NCI-H1092 (cell line): ENCODE measurements at places on chromosomes 3 and 15.

GRCh38 chr15:90478846-90479481, 50.8 kb upstream of the CRTC3 start:
- no peak for DNase-seq

DNA sequence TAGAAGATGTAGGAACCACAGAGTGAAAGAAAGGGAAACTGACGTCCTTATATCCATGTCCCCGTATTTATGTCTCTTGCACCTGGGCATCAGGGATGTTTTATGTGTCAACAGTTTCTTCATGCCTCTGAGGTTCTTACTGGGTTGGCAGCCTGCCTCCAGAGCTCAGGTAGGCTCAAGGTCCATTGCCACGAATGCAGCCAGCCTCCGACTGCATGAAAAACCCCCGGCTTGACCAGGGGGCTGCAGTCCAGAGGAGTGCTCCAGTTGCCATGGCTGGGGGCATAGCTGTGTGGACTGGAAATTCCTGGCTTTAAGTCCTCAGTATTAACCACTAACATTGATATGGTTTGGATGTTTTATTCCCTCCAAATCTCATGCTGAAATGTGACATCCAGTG, 2.8 kb upstream of the CSPG5 start:
- DNase-seq = no peak

DNA sequence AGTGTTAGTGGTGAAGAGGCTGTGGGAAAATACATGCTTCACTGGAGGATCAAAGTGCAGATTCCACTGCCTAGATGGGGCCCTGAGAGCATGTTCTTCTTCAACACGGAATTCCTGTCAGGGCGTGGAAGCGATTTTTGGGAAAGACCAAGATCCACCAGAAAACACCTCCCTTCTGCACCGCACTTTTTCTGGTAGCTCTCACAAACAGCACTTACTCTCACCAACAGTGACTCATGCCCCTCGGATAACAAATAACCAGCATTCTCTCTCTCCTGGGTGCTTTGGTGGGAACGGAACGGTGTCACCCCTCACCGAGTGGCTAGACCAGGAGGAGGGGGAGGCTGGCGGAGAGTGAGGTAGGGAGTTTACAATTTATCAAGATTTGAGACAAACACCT, 40.1 kb downstream of the ADAMTSL3 start:
- no peak for DNase-seq

GRCh38 chr3:4290272-4290893, 12.8 kb upstream of the SETMAR start:
- DNase-seq = peak; percentile 3

DNA sequence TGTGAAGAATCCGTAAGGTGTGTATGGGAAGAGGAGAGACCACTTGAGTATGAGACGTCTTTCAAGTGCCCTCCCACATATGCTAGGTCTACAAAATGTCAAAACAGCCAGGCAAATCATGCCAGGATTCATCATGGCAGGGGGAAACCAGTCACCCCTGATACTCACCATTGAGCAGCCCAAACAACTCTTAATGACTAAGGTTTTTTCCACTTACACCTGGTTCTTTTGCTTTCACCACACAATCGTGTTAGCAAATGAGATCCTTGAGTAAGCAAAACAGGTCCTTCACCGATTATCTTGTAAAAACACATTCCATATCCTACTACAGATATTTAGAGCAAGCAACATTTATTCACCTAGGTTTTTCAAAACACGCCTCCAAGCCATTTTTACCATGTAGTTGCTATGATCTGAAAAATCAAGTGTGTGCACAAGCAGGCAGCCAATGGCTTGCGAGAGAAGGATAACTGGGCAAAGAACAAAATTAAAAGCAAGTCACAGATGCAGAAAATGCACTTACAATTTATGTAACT, 177.5 kb upstream of the LPP start:
- no peak for DNase-seq

GRCh38 chr3:45644063-45644790, 45.0 kb upstream of the SACM1L start:
- no peak for DNase-seq

DNA sequence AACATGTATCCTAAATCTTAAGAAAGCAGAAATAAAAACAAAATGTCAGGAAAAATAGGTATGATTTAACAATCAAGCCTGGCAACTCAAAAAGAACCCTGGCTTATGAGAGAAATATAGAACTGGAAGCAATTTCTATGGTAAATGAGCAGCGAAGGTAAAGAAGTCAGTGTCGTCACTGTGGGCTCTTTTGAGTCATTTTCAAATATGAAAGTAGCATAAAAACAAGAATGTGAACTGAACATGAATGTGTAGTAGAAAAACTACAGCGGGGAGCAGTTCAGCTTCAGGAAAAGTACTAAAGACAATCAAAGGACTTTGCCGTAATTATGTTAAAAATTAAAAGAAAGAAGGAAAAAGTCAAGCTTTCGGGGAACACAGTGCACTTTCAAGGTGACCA, 17.5 kb downstream of the LSG1 start:
- no peak for DNase-seq

GRCh38 chr3:111237946-111238345, 166.3 kb downstream of the NECTIN3 start:
- DNase-seq = no peak

DNA sequence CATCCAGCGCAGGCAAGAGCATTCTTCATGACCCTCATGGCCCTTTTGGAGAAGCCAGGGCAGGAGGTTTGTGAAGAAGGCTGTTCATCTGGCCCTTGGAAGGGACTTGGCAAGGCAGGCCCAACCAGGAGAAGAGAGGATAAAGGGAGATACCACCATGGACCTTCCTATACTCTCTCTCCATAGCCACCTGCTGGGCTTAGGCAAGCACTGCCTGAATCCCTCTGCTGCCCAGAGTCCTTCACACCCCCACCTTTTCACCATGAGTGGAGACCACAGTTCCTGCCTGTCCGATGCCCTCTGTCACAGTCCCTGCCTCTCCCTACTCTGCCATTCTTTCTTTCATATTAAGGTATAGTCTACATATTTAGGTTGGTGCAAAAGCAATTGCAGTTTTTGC, 10.6 kb upstream of the SFMBT1 start:
- no peak for DNase-seq

GRCh38 chr15:77487469-77487842, 66.8 kb downstream of the HMG20A start:
- DNase-seq = no peak

DNA sequence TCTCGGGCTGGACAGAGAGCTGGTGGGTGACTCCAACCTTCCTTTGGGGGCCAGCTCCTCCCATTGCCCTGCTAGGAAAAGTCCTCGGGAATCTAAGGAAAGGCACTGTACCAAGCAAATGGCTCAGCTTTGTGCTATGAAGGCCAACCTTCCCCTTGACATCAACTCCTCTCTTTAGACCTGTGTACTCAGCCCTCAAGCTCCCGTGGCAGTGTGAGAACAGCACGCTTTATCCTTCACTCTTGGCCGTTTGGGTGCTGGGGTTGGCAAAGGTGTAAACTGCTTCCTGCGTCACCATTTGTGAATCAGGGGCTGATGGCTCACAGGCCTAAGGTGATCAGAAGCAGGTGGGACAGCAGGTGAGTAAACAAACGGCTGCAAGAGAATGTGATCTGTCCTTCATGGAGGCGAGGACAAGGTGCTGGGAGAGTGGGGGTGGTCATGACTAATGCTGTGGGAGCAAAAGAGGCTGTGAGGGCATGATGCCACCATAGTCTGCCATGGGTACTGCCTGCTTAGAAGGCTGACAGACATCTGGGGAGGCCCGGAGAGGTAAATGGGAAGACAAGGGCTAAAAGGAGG, 165.2 kb upstream of the TPM1 start:
- DNase-seq = no peak
